AG10803 (cell line): ENCODE measurements at places on chromosomes 7 and 10.

DNA sequence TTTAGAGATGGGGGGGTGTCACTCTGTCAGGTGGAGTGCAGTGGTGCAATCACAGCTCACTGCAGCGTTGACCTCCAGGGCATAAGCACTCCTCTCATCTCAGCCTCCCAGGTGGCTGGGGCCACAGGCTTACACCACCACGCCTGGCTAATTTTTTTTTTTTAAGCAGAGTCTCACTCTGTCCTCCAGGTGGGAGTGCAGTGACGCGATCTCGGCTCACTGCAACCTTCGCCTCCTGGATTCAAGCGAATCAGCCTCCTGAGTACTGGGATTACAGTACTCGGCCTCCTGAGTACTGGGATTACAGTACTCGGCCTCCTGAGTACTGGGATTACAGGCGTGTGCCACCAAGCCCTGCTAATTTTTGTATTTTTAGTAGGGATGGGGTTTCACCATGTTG, 23.6 kb upstream of the PPIA start:
- no peak for DNase-seq

GRCh38 chr10:110859206-110859972, 12.3 kb upstream of the PDCD4 start:
- DNase-seq, result no peak

- DNase-seq, result no peak
These were observed 413 bp downstream of the BUD31 start for GRCh38 chr7:99409192-99409572.

GRCh38 chr7:79386688-79387422, 66.6 kb downstream of the MAGI2 start:
- DNase-seq, result peak; percentile 3

DNA sequence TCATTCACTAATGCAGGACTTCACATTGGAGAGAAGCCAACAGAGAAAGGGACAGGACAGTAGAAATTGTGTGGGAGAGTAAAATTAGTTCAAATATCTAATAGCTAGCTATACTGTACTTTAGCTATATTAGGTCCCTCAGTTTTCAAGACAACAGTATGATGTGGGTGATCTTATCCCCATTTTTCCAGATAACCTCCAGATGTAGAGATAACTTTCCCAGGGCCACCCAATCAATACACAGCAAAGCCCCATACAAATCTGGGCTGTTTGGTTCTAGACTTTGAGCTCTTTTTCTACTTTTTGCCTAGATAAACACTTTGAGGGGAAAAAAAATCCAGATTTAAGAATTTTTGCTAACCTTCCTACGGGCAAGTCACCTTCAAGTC, 482 bp upstream of the CLDN12 start:
- DNase-seq, result no peak

DNA sequence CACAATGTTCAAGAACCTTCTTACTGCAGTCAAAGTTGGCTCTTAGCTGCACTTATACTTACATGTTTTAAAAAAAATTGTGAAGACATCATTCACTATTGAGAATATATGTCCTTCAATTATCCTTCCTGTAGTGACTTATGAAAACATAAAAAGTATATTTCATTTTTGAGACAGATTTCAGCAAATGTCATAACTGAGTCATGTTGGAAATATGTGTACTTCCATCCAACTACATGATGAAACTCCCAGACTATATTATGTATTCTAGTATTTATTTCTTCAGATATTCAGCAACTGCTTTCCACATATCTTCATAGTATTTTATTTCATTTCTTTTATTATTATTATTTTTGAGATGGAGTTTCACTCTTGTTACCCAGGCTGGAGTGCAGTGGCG, 160.2 kb downstream of the ARHGAP12 start:
- DNase-seq, result peak; percentile 73

DNA sequence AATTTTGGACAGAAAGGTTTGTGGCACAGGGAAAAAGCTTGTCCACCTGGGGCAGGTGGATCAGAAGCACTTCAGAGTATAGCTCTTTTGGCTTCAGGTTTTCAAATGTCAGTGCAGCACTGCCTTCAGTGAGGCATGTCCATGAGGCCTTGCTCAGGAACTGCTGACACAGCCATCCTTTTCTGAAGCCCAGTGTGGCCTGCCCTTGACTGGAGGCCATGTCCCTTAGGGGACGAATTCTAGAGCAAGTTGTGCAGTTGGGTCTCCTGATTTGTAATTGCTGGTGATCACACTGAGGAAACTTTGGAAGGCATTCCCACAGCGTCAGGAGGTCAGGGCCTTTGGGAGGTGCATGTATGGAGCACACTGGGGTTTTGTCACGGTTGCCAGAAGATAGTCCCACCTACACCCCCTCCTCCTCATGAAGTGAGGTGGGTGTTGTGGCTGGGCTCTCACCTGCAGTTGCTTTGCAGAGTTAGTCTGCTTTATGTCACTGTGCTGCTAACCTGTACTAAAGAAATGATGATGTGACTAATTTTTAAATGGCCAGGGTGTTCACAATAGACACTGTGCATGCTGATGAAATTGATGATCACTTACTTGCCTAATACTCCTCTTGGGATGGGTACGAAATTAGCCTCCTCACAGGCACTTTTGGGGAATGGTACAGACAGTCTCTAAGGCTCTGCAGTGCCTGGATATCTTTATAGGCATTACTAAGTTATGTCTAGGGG, 41.7 kb downstream of the OGDH start:
- no peak for DNase-seq

- no peak for DNase-seq
These were observed 7.7 kb upstream of the GUSB start for GRCh38 chr7:65989694-65990080.

DNA sequence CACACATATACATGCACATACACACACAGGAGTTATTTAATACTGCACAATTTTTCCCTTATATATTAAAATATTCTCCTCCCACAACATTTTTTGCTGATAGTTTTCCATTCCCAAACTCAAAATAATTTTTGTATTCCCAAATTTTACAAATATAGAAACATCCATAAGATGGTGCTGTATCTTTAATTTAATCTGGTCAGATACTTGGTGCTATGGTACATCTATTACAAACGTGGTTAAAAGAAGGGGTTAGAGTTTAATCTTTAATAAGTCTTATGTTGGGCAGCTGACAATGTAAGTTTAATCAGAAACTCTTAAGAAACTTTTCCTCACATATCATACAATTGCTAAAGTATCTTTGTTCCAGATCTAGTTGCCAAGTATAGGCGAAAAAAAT, 10.2 kb upstream of the CADPS2 start:
- no peak for DNase-seq

GRCh38 chr10:83539528-83540308, 599.6 kb upstream of the GHITM start:
- DNase-seq, result peak; percentile 26

DNA sequence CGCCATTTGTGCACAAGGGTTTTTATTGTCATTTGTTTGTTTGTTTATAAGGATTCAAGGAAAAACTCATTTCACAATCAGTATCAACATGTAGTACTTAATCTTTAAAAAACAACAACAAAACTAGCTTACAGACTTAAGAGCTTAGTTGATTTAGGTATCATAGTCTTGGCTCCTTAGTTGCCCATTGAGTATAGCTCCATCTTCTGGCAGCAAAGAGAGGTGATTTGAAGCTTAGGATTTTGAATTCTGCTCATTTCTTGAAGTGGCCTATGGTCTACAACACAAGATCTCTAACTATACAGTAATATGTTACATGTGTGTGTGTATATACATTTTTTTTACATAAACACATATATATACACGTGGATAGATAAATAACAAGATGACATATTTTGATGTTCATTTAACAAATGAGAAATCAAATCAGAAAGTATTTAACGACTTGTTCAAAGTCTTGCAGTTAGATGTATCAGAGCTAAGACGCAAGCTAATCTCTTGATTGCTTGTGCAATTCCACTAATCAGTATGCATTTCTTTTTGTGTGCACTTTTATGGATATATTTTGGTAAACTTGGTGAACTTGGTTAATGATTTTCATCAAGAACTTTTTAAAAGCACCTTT, 307.3 kb downstream of the CAMK1D start:
- DNase-seq, result peak; percentile 66

- no peak for DNase-seq
These were observed 68.1 kb upstream of the GRID1 start for GRCh38 chr10:86434656-86435055.

DNA sequence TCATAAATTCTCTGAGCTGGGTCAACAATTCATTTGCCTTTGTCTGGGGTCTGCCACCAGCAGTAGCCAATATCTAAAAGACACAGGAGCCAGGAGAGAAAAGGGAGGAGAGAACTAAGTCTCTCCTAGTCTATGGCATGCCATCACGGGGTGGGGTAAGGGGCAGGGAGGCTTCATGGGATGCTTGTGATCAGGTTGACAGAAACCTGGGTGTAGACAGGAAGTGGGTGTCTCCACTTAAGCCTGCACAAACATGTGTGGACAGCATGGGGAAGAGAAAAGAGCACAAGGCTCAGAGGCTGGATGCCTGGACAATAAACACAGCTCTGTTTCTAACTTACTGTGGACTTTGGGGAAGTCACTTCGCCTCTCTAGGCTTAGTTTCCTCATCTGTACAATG, 11.5 kb upstream of the C10orf53 start:
- DNase-seq, result no peak

DNA sequence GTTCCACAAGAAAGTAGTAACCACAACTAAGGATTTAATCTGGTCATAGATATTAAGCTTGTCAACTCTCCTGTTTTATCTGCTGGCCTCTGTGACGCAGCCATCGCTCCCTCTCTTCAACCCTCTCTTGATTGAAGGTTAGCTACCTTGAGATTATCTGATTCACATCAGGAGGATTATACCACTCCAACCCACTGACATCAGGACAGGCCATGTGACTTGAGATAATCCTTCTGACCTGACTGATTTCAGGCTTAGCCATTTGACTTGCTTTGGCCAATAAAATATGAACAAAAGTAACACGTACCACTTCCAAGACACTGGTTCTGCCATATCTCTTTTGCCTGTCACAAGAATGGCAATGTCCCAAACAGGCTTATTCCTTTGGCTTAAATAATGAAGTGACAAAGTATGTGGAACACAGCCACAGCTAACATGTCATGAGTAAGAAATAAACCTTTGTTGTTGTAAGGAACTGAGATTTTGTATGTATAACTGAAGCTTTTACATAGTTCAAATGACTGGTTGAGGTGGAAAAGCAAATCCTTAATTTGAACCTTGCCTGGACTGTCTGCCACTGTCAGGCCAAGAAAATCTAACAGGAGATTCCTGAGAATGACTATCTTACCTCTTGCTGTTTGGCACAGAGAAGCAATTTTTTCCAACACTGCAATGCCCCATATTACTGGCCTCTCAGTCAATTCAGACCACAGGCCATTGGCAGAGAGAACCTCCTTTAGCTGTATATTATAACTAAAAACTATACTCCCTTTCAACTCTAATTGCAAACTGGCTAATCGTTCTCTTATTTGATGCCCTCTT, 13.9 kb downstream of the ZNF438 start:
- DNase-seq, result peak; percentile 40

- DNase-seq, result peak; percentile 45
These were observed 19.2 kb downstream of the TMEM273 start for GRCh38 chr10:49168831-49169500.

- no peak for DNase-seq
These were observed 49.2 kb upstream of the FAM133B start for GRCh38 chr7:92639213-92639896.

GRCh38 chr7:69765879-69766278, 167.6 kb downstream of the AUTS2 start:
- DNase-seq, result no peak

DNA sequence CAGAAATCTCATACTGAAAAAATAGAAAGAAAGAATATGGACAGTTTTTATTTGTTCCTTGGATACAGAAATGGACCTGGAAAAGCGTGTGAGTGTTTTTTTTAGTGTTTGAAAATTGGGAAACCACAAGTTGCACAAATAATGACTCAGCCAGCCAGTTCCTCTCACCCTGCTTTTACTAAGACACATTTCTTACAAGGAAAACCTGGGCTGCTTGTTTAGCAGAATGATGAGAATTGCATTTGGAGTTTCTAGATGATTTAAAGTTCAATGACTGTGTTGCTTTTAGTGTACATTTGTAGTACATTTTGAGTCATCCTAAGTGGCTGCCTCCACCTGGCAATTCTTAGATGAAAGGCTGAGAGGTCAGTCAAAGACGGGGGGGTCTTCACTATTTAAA, 218.7 kb downstream of the ABCA13 start:
- peak; percentile 56 for DNase-seq

DNA sequence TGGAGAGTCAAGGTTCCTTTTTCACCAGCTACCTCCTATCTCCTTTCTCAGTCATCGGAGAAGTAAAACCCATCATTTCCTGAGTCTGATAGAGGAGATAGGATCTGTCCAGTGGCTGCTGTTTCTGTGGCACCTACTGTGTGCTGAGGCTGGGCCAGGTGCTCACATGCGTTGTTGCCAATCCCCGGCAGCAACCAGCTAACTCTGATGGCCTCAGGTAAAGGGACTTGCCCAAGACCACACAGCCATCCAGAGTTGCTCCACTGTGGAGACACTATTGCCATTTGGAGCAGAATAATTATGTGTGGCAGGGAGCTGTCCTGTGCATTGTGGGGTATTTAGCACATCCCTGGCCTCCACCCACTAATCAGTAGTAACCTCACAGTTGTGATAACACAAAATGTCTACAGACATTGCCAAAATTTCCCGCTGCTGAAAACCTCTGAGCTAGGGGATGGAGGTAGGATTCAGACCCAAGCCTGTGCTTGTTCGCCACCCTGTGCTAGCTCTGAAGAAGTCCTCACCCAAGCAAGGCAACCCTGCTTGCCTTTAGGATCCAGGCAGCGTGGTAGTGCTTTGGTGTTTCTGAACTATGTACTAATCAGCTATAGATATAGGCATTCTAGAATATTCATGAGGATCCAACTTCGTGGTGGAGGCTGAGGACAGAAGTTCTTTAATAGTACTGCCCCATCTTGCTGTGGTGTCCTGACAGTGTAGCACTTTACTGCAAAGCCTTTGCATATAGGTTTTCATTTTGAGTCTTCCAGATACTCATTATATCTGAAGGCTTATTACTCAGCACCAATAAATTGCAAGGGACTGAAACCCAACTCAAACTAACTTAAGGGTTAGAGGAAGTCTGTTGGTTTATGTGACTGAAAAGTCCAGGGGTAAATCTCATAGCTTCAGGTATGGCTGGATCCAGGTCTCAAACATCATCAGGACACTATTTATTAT, 164.6 kb downstream of the GRK5 start:
- peak; percentile 11 for DNase-seq

GRCh38 chr7:42274053-42274452, 37.0 kb upstream of the GLI3 start:
- no peak for DNase-seq

DNA sequence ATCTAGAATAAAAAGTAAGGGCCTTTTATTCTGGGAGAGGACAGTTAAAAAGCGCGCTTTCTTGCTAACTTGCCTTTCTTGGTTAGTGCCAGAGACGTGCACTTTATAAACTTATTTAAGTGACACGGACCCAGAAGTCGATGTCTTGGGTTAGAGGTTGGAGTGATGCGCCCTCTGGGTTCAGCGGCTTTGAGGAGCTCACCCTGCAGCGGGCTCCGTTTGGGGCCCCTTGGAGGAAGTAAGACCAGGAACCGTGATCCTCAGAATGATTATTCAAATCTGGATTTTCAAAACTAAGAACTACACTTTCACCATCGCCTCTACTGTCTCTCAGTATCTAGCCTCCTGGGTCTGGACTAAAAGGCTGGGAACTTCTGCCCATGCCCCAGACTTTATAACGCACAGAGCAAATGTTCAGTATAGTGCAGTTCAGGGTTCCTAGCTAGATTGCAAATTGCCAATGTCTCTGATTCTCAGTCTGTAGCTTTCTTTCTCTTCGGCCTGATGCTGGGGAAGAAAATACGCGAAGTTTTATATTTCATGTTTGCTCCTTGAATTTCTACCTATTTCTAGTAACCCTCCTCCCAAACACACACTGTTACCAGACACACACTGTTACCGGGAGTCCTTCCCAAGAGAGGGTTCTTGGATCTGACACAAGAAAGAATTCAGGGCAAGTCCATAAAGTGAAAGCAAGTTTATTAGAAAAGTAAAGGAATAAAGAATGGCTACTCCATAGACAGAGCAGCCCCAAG, 18.6 kb upstream of the SMO start:
- DNase-seq, result no peak
